Vagina (tissue), 2 donors: ENCODE measurements at places on chromosomes 6 and 20. TPM values are rescaled to one million over a fixed set of nuclear protein-coding genes. Genes with fewer than 3 reads are reported as not detected.

Gene RSPO3
- total RNA-seq, result 14.0 TPM

Gene HSPA1L
- total RNA-seq, result 0.98 TPM

Gene TP53TG5
- not detected for total RNA-seq

Gene LRFN2
- total RNA-seq, result not detected

Gene CCN6
- total RNA-seq, result not detected

Gene LHFPL5
- not detected for total RNA-seq

Gene ZSWIM3
- 2.9 TPM for total RNA-seq

Gene HDGFL1
- total RNA-seq, result not detected

DNA sequence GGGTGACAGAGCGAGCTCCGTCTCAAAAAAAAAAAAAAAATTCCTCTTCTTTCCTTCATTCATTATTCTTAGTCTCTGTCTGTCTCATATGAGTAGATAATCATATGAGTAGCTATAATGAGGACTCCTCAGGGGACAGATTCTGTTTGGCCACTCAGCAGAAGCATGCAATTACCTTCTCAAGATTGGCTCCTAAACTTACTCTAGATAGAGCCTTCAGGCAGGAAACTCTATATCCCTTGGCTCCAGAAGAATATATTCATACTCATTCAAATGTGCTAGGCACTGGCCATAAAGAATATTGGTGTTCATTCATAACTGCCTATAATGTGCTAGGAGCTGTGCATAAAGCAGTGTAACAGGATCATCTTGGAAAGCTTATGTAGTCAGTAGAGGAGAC lies 2.2 kb upstream of the ACAT2 start:
- no peak for DNase-seq
- no peaks in the 10 kb centered on the region for H3K27me3 ChIP-seq
- no peak overlapping the region for H3K4me3 ChIP-seq
- peaks cover 25% of the 10 kb centered on the region for H3K4me1 ChIP-seq

DNA sequence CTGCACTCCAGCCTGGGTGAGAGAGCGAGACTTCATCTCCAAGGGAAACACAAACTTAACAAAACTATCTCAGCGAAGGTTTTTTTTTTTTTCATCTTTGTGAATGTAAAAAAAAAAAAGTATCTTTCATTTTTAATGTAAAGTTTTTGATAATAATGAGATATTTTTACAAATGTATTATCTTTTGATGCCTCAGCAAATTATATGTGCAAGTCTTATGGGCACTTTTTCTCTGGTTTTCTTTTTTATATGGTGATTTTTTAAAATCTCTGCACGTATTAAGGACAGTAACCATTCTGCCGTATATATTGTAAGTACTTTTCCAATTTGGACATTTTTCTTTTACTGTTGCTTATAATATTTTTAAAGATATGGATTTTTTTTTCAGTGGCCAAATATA lies 76.8 kb downstream of the MAFB start:
- H3K27ac ChIP-seq, result no peak overlapping the region
- no peak for DNase-seq
- no peaks in the 10 kb centered on the region for H3K36me3 ChIP-seq
- no peak overlapping the region for H3K4me3 ChIP-seq
- no peaks in the 10 kb centered on the region for H3K4me1 ChIP-seq

DNA sequence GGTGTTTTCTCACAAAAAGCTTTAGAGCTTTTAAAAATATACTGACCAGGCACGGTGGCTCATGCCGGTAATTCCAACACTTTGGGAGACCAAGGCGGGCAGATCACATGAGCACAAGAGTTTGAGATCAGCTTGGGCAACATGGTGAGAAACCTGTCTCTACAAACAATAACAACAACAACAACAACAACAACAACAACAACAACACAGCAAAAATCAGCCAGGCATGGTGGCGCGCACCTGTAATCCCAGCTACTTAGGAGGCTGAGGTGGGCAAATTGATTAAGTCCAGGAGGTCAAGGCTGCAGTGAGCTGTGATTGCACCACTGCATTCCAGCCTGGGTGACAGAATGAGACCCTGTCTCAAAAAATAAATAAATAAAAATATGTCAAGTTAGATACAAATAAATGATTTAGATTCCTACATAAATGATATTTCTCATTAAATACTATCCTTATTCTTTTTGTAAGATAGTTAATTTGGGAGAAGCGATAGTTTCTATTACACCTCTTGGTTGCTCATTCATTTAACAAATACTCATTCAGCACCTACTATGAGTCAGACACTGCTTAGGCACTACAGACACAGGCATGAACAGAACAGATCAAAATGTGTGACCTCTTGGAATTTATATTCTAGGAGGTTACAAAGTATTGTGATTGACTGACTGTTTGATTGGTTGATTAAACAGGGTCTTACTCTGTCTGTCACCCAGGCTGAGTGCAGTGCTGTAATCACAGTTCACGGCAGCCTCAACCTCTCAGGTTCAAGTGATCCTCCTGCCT lies 83.5 kb upstream of the BEND3 start:
- DNase-seq, result no peak
- H3K27ac ChIP-seq, result no peak overlapping the region
- no peaks in the 10 kb centered on the region for H3K27me3 ChIP-seq
- no peak overlapping the region for H3K4me3 ChIP-seq
- H3K36me3 ChIP-seq, result no peaks in the 10 kb centered on the region
- H3K4me1 ChIP-seq, result no peaks in the 10 kb centered on the region

DNA sequence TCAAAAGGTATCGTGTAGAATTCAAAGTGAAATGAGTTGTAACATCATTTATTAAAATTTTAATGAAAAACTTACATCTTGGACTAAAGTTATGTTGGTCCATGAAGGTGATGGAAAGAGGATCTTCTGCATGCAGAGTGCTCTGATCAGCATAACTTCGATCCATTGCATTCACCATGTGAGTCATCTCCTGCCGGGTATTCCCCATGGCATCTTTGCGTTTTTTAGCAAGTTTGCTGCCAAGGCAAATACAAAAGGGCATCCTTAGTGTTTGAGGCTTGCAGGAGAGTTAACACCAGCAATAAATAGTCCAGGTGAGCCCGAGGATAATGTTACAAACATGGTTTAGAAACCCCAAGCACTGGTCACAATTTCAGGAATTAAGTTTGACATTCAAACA lies 104.2 kb upstream of the THEMIS start:
- no peaks in the 10 kb centered on the region for H3K4me1 ChIP-seq
- no peak overlapping the region for H3K27ac ChIP-seq
- H3K27me3 ChIP-seq, result no peaks in the 10 kb centered on the region
- no peak for DNase-seq
- no peaks in the 10 kb centered on the region for H3K36me3 ChIP-seq

DNA sequence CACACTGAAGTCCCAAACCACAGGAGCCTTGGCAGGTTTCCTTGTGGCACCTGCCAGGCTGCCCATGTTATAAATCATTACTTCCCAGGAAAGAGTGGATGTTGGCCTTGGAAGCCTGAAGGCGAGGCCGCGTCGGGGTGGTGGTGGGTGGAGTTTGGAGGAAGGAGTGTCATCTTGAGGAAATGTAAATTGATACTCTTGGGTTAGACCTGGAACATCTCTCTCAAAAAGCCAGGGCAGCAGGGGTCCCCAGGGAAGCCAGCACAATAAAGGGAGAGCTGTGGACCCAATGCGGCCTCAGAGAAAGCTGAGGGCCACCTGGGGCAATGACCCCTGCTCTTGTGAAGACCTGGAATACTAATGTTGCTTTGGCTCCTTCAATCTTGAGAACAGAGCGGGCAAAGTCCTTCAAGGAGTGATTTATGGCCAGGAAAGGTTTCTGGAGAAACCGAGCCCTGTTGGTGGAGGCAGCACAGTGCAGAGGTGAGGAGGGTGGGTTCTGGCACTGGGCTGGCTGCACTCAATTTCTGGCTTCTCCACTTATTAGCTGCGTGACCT lies 26.3 kb upstream of the TRAF3IP2 start:
- H3K27me3 ChIP-seq, result no peaks in the 10 kb centered on the region
- H3K36me3 ChIP-seq, result no peaks in the 10 kb centered on the region
- H3K27ac ChIP-seq, result peak overlapping the region; percentile 24

DNA sequence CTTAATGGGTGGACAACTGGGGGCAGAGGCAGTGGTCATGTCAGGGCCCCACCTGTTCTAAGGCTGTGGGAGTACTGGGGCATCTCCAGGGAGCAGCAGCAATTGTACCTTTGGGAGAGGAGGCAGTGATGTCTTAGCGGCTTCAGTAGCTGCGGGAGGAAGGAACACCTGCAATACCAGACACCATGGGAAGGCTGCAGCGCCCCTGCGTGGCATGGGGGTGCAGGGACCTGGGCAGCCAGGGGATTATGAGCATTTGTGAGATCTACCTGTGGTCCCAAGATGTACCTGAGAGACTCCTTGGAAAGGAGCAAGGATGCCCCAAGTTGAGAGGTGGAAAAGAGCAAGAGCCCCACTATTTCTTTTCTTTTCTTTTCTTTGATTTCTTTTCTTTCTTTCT lies 112.1 kb upstream of the GPR6 start:
- DNase-seq, result no peak
- no peaks in the 10 kb centered on the region for H3K27me3 ChIP-seq
- no peak overlapping the region for H3K27ac ChIP-seq

GRCh38 chr20:420721-421574 lies 12.8 kb downstream of the RBCK1 start:
- H3K36me3 ChIP-seq, result no peaks in the 10 kb centered on the region
- DNase-seq, result no peak

- H3K36me3 ChIP-seq, result no peaks in the 10 kb centered on the region
- no peak overlapping the region for H3K27ac ChIP-seq
Measured at GRCh38 chr20:33622705-33623365, 39.3 kb upstream of the C20orf144 start.

- no peak for DNase-seq
- H3K27me3 ChIP-seq, result no peaks in the 10 kb centered on the region
Measured at GRCh38 chr6:13234130-13234529, 94.2 kb downstream of the TBC1D7 start.

- peak overlapping the region; percentile 98 for H3K4me3 ChIP-seq
- no peak for DNase-seq
- no peaks in the 10 kb centered on the region for H3K36me3 ChIP-seq
- H3K4me1 ChIP-seq, result peaks cover 82% of the 10 kb centered on the region
Measured at GRCh38 chr6:137216875-137217553, 2.2 kb downstream of the IFNGR1 start.

DNA sequence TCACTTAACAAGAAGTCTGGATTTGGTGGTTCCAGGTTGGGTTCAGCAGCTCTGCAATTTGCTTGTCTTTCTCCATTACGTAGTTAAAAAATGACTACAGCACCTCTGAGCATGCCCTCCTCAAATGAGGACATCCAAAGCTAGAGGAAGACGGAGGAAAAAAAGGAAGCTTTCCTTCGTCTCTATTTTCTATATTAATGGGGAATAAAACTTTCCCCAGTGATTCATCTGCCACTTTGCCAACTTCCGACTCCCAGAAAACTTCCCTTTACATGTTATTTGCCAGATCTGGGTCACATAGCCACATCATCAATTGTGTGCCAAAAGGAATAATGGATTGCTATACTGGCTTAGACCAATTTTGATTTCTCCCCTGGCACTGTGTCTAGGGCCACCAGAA lies 69.5 kb downstream of the ZFAND3 start:
- peaks cover 27% of the 10 kb centered on the region for H3K4me1 ChIP-seq
- H3K36me3 ChIP-seq, result no peaks in the 10 kb centered on the region
- H3K4me3 ChIP-seq, result no peak overlapping the region
- H3K27ac ChIP-seq, result no peak overlapping the region
- DNase-seq, result no peak
- no peaks in the 10 kb centered on the region for H3K27me3 ChIP-seq

DNA sequence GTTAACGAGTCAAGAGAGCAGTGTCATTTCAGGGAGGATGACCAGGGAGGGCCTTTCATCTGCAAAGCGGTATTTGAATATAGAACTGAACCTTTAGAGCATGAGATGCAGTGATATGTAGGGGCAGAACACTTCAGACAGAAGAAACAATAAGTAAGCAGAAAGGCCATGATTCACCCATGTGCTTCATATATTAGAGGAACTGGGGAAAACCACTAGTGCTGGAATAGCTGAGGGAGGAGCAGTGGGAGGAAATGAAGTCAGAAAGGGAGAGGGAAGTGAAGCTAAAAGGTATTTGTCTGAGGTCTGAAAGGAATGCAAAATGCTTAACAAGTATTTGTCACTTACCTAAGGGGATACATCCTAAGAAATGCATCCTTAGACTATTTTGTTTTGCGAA lies 391.2 kb downstream of the ADGRB3 start:
- H3K4me1 ChIP-seq, result no peaks in the 10 kb centered on the region
- H3K36me3 ChIP-seq, result no peaks in the 10 kb centered on the region
- no peaks in the 10 kb centered on the region for H3K27me3 ChIP-seq
- no peak overlapping the region for H3K4me3 ChIP-seq
- H3K27ac ChIP-seq, result no peak overlapping the region

DNA sequence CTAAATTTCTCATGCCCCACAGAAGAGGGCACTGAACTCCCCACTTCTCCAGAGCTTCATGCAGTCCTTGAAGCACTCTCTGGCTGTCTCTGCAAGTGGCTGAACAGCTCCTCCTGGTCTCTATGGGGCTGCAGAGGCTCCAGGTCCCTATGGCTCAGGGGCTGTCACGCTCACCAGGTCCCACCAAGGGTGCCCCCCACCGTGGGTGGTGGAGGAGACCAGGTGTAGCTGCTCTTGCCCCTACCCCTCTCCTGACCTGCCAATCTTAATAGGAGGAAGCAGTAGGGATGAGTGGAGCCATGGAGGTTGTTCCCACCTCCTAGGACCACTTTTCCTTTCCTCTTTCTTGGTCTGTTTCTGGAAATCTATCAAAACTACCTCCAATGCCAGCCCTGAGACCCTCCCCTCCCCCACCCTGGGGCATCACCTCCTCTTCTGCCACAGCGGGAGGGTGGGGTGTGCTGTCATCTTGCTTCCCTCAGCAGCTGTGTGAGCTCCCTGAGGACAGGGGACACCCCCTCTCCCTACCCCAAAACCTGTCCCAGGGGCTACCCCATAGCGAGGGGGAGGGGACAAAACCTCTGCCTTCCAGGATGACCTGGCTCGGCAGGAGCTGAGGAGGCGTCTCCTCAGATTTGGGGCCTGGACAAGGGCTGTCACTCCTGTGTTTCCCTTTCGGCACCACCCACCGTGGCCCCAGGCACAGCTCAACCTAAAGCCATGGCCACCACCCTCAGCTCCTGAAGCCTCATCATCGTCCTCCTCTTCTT lies 12.0 kb upstream of the RAET1E start:
- no peaks in the 10 kb centered on the region for H3K36me3 ChIP-seq
- H3K27ac ChIP-seq, result no peak overlapping the region
- DNase-seq, result peak; percentile 49
- no peaks in the 10 kb centered on the region for H3K27me3 ChIP-seq

- no peak overlapping the region for H3K27ac ChIP-seq
- H3K27me3 ChIP-seq, result no peaks in the 10 kb centered on the region
- no peak for DNase-seq
- no peaks in the 10 kb centered on the region for H3K36me3 ChIP-seq
Measured at GRCh38 chr20:55153001-55153645, 677.7 kb downstream of the DOK5 start.

GRCh38 chr20:61722146-61722678 lies 343.5 kb downstream of the TAF4 start:
- DNase-seq, result no peak
- H3K4me1 ChIP-seq, result no peaks in the 10 kb centered on the region
- no peaks in the 10 kb centered on the region for H3K27me3 ChIP-seq
- no peaks in the 10 kb centered on the region for H3K36me3 ChIP-seq
- H3K27ac ChIP-seq, result no peak overlapping the region
- no peak overlapping the region for H3K4me3 ChIP-seq
